ENCODE measurements at places on chromosomes 3 and 15.

- DNase-seq: no peak
These were observed 259.5 kb downstream of the THRB start for GRCh38 chr3:24235121-24235520.

DNA sequence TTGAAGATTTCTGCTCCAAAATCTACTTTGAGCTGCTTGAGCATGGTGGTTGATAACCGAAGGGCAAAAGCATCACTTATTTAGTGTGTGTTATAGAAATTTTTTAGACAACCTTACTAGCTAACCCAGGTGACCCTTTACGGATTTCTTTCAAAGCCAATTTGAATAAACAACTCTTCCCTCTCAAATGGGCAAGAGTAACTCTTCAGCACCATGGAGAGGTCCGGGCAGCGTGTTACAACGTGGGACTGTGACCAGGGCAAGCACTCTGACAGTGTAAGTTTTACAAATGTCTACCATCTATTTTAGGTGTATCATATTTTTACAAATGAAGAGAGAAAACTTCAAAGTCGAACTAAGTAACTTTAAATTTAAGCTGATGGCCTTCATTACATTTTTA lies 471.8 kb downstream of the MFSD1 start:
- no peak for DNase-seq

- no peak for DNase-seq
These were observed 60.5 kb downstream of the NR2F2 start for GRCh38 chr15:96390986-96391385.

- DNase-seq: no peak
These were observed 52.6 kb downstream of the TM4SF18 start for GRCh38 chr3:149280671-149281349.
